ENCODE measurements at places on chromosomes 1 and 21.

DNA sequence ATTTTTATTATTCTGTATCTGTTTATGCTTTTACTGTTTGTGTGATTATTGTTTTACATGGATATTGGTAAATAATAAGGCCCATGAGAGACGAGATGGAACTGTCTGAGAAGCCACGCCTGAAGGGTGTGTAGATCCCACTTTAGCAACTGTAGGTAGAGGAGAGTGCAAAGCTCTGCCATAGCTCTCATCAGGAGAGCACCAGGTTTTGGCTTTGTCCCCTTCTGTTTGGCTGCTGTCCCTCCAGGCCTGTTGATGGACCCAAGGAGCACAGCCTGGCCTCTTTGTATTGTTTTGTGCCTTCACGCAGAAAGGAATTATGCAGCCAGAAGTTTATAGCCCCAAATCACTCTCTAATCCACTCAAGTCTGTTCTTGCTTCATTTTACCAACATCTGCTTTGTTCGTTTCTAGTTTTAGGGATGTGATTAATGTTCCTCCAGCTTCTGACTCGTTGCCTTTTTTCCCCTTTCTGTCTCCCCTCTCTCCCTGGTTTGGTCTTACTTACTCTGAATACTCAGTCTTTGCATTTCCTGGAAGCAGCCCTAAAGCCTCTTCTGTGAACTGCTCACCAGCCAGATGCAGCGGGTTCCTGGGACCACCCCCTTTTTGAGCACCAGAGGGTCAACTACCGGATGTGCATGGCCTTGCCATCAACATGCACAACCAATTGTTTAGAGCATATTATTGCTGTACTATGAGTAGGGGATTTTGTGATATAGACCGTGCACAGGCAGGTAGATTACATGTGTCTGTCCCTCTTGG, 127.3 kb downstream of the HHAT start:
- DNase-seq = no peak

GRCh38 chr1:190303501-190303900, 174.2 kb downstream of the BRINP3 start:
- no peak for DNase-seq

GRCh38 chr1:208177656-208178055, 66.5 kb downstream of the PLXNA2 start:
- DNase-seq = no peak

DNA sequence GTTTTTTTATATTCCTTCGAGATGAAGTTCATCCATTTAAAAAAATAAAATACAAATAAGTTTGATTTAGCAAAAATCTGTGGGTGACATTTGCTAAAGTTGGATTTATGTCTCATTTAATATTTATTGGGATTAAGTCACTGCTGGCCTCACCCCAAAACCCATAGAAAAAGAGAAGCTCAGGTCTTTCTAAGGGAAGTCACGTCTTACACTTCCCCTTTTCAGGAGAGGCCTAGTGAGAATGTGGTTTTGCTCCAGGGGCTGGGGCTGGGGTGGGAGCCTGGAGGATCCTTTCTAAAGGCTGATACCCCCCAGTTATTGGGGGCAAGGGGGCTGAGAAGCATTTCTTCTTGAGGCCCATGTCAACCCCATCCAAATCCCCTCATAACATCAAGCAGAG, 300.3 kb downstream of the DSCAM start:
- no peak for DNase-seq

- DNase-seq = peak; percentile 59
Observed at GRCh38 chr21:42593007-42593814, 60.2 kb upstream of the PDE9A start.

DNA sequence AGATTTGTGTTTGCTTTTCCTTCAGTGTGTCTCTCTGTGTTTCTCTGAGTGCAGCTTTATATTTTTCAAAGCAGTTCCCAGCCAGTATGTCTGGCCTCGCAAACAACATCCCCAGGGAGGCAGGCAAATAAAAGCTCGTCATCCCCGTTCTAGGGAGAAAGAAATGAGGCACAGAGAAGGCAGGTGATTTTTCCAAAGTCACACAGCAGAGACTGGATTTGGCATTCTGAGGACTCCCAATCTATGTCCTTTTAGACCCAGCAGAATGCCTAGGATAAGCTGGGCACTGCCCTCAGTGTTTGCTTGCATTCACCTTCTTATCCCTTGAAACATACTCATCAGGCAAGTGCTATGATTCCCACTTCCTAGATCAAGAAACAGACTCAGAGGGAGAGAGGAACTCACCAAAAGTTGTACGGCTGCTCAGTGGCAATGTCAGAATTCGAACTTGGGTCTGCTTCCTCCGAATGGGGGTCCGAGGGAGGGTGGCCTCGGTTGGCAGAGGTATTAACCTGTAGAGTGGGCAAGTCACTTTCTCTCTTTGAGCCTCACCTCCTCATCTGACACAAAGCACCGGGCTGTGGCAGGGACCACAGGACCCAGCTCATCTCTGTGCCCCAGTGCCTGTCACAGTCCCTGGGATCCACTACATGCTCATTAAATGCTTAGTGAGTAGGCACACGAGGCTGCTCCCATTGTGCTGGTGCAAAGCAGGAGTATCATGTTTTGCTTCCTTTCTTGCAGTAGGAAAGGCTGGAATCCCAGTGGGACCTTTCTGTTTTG, 4.2 kb downstream of the RAP1GAP start:
- DNase-seq = no peak

DNA sequence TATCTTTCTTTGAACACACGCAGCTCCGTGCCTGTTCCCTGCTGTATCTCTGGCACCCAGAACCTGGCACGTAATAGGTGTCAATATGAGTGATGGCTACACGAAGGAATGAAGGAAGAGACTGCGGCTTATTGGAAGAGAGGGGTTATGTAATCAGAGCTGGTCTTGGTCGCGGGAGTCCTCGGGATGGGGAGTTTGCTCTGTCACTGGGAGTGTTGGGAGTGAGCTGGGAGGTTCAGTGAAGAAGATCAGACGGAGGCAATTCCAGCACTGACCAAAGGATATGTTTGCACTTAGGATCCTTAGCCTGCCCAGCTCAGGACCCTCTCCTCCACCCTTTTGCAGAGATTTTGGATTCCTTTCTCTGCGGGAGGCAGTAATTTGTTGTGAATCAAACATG, 709.1 kb downstream of the PTPRU start:
- no peak for DNase-seq

DNA sequence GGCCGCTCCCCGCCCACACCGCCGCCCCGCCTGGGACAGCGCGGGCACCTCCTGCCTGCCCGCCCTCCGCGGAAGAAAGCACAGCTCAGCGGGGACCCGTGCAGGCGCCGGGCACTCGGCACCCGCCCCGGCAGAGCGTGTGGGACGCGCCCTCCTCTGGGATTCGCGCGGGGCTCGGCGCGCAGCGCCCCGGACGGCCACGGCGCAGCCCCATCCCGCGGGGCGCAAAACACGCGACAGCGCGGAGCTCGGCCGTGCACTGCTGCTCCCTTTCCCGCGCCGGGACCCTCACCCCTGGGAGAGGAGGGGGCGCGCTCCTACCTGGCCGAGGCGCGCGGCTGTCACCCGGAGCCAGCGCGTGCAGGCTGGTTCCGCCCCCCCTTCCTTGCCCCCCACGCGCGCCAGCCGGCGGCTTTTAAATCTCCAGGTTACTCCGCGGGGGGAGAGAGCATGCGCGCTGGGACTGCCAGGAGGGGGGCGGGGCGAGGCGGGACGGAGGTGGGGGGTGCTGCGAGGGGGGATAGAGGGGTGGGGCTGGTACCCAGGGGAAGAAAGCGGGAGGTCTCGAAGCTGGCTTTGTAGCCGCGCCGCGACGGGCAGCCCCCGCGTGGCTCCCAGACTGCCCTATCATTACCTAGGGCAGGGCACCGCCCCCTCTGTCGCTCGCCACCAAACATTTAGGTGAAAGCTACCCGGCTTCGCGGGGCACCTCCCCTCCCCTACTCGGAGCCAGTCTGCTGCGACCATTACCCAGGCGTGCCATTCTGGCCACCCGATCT, at the start of gene SLC45A3:
Gene SLC45A3, minus strand, starts transcription at position 437 of the 779 bp plus-strand sequence. CDS start 15,853 bp downstream, outside the sequence.
- DNase-seq = no peak

- DNase-seq = no peak
Observed at GRCh38 chr1:164635803-164636731, 77.1 kb downstream of the PBX1 start.

DNA sequence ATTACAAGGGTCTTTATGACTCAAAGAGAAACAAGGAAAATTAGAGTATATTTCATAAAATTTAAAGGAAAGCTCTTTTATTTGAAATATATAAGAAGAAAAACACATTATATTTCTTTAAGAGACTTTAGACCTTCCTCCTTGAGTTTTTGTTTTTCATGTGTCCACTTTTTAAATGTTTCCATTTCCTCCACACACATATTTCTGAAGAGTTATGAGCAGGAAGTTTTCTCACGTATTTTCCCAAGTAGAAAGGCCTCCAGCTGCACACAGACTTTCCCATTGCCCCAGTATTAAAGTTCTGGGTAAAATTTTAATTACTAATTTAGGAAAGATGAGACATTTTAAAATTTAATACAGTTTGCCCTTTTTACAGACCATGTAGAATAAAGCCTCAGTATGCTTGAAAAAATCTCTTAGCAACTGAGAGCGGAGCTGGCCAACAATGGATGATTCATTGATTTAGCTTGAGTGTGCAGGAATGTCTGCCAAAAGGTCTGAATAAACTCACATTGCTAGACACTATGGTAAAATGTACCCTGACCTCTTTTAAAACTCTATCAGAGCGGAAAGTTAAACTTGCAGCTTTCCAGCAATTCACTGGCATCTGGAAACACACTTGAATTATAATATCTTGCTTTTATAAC, 57.9 kb downstream of the DDAH1 start:
- DNase-seq = peak; percentile 31

DNA sequence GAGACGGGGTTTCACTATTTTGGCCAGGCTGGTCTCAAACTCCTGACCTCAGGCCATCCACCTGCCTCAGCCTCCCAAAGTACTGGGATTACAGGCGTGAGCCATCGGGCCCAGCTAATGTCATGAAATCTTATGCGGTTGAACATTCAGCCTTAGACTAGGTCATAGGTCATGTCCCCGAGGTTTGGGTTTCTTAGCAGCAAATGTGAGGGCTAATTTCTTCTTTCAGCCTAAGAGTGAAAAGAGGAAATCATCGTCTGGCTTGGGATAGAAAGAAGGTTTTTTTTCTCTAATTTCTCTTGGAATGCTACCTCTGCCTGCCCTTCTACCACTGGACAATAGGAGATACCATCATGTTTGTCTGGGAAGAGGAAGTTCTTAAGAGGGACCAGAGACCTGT, 18.0 kb upstream of the PIK3CD start:
- no peak for DNase-seq

GRCh38 chr1:15662477-15662876, 21.6 kb upstream of the PLEKHM2 start:
- no peak for DNase-seq

GRCh38 chr1:100536031-100536430, 1.9 kb upstream of the GPR88 start:
- no peak for DNase-seq

DNA sequence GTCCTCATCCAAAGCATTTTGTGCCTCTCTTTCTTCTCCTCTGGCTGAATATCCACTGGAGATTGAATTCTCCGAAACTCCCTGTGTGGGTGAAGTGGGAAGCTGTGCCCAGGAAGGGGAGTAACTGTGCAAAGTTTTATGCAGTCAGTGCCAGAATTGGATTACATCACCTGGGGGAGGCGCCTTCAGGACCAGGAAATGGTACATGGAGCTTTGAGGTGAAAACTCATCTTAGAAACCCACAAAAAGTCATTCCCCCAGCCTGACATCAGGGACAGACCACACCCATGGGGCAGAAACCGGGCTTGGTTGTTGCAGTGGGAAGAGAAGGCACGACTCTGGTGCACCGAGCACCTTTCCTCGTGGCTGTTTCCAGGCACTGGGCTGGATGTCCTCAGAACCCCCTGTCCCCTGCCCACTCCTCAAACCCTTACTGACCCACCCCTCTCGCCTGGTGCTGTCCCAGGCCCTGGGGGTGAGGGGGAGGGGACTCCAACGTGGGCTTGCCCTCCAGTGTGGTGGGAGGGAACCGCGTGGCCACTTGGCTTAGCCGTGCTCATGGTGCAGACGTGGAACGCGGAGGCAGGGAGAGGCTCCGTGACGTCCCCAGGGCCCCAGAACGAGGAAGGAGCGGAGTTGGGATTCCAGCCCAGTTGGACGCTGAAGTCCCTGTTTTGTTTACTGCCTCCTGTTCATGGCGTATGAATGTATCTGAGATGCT, 15.7 kb downstream of the TFF3 start:
- DNase-seq = no peak

GRCh38 chr1:90593312-90593711, 123.8 kb downstream of the BARHL2 start:
- DNase-seq = no peak

DNA sequence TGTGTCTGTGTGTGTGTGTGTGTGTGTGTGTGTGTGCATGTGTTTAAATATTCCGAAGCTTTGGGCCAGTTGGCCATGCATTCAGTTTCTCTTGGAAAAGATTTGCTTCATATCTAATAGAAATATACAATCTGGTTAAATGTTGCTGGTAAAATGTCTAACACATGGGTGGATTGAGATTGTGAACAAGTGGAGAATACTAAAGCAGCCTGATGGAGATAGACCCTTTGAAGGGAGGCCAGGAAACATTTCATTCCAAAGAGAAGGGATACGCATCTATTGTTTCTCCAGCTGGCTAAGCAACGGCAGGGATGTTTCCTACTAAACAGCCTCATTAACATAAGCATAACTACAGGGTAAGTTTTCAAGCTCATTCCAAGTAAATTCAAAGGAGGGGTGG, 257.5 kb upstream of the PTBP2 start:
- DNase-seq = no peak

DNA sequence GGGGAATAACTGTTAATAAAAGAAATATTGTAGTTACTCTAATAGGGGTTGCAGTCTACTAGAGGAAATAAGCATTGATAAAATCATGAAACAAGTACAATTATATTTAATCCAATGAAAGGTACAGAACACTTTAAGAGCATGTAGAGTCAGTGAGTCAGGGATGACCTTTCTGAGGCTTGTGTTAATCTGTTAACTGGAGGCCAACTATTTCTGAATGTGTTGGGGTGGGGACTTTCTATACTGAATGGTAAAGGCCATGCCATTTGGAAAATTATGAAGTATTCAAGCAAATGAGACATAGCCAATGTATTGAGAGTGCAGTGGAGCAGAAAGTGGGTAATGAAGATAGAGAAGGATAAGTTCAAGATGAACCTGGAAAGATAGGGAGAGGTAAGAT, 646.2 kb downstream of the ADGRL2 start:
- DNase-seq = no peak

- no peak for DNase-seq
Observed at GRCh38 chr1:65483993-65484754, 63.7 kb downstream of the LEPR start.

Data from left renal pelvis (tissue), 4 donors.